Neural crest cell (in vitro differentiated cells): ENCODE measurements at places on chromosomes 1 and 21. TPM values are rescaled to one million over a fixed set of nuclear protein-coding genes. Genes with fewer than 3 reads are reported as not detected.

Gene FAM3B
- 0.23 TPM in 1 of 2 replicates, not detected in the other for total RNA-seq

- DNase-seq = no peak
Measured at GRCh38 chr1:17516303-17517214, 22.9 kb upstream of the ARHGEF10L start.

GRCh38 chr1:3312898-3313575 is 141.4 kb upstream of the ARHGEF16 start:
- peak; percentile 44 for DNase-seq

DNA sequence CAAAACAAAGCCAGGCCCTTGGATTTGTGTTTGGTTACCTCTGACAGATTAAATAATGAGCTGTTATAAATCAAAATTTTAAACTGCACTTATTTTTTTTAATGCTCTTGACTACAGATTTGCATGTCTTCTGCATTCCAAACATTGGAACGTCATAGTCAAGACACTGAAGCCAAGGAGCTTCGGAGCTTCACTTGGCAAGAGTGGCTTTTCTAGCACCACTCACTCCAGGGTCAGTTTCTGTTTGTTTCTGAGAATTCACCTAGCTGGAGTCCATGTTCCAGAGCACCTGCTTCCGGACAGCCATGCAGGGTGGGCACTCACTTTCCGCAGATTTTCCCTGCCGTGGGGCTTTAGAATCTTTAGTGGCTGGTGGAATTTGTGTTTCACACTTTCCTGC is 202.9 kb downstream of the ZP4 start:
- DNase-seq = no peak

GRCh38 chr1:234745844-234746797 is 136.1 kb upstream of the IRF2BP2 start:
- no peak for DNase-seq

GRCh38 chr1:91643431-91643830 is 142.8 kb downstream of the CDC7 start:
- DNase-seq = no peak

- DNase-seq = no peak
Measured at GRCh38 chr1:100912019-100912418, 16.1 kb downstream of the SLC30A7 start.

DNA sequence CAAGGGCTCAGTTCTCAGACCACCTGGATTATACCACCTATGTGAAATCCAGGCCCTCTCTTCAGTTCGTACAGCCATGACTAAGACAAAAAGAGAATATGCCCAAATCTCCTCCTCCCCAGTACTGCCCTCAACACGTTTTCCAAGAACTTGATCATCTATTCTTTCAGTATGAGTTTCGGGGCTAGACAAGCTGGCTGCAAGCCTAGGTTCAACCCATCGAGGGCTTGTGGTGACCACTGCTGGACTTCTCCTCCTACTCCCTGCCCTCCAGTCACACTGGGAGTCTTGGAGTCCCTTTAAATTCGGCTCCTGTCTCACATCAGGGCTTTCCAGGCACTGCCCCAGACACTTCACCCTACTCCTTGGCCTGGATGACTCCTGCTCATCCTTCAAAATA is 352.3 kb downstream of the KCNH1 start:
- DNase-seq = no peak

GRCh38 chr1:241715435-241715834 is 63.4 kb downstream of the WDR64 start:
- DNase-seq = no peak

DNA sequence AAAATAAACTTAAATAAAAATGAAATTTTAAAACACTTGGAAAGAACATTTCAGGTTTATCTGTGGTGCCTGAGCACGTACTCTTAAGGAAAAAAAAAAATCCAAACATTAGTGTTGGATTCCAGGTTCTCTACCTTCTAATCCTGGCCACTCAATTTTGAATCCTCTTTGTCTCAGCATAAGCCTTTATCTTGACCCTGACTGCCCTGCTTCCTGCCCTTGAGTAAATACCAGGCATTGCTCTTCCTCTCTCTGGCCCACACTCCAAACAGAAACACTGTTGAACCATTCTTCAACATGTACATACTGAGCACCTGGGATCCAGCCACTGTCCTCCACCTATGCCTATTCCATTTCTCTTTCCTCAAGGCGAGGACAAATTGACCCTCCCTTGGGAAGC is 11.4 kb upstream of the VANGL1 start:
- no peak for DNase-seq

Gene CKS1B
- total RNA-seq = 211 and 217 TPM in 2 replicates

DNA sequence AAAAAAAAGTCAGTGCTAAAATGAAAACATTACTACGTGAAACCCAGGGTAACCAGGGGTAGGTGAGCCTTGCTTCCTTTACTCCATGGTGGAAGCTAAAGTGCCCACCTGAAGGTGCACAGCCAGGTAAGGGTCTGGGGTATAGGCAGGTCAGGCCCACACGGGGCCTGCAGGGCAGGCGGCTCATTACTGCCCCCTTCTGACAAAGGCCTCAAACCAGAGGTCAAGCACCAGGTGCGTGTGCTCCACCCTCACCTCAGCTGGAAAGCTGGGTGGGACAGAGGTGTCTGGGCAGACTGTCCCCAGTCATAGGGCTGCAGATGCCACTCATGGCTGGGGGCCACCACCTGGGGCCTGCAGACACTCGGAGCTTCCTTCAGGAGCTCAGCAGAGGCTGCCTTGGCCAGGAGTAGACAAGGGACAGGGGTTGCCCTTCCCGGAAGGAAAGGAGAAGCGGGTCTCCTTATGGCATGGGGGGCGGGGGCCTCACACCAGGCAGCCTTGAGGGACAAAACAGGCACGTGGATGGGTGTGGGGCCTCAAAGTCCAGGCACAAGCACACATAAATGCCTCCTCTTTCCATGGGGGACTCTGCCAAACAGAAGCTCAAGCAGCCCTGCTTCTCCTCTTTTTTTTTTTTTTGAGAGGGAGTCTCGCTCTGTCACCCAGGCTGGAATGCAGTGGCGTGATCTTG is 36.2 kb downstream of the ACOT7 start:
- no peak for DNase-seq

- DNase-seq = no peak
Measured at GRCh38 chr1:9320520-9321479, 28.1 kb downstream of the SPSB1 start.

DNA sequence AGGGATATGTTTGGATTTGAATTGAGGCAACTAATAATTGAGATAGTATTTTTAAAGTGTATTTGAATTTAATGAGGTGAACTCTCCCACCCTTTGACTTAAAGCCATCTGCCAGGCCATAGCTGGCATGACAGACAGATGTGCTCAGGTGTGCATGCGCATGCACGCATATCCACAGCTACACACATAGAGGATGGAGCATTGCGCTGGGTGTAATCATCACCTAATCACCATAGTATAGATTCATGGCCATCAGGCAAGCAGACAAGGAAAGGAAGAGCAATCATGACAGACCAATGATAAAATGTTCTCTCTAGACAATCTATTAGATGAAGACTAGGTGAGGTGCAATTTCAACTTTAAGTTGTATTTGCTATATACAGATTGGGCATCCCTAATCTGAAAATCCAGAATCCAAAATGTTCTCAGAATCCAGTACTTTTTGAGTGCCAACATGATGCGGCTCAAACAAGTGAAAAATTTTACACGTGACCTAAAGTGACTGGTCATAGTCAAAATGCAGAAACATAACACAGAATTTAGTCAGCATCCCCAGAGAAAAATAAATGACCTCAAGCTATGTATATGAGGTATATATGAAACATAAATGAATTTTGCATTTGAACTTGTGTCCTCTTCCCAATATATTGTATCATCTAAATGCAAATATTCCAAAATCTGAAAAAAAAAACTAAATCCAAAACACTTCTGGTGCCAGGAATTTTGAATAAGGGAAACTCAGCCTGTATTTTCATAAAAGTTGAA is 70.1 kb downstream of the PTPRC start:
- no peak for DNase-seq

Gene IGSF9
- 23.9 and 24.5 TPM in 2 replicates for total RNA-seq

GRCh38 chr21:33914188-33914587 is 1.4 kb downstream of the ATP5PO start:
- DNase-seq = no peak

- no peak for DNase-seq
Measured at GRCh38 chr1:200556002-200556401, 64.5 kb downstream of the KIF14 start.

DNA sequence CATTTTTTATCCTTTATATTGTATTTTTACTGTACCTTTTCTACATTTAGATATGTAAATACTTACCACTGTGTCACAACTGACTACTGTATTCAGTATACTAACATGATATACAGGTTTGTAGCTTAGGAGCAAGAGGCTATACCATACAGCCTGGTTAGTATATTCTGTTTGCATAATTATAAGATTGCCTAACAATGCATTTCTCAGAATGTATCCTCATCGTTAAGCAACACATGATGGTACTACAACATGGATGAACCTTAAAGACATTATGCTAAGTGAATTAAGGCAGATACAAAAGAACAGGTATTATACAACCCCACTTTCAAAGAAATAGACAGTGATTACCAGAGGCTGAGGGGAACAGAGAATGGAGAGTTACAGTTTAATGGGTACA is 62.7 kb downstream of the RUSC1 start:
- DNase-seq = no peak

- DNase-seq = no peak
Measured at GRCh38 chr1:48761986-48762385, 14.7 kb downstream of the BEND5 start.

Gene OVAAL
- not detected in 2 replicates for total RNA-seq

DNA sequence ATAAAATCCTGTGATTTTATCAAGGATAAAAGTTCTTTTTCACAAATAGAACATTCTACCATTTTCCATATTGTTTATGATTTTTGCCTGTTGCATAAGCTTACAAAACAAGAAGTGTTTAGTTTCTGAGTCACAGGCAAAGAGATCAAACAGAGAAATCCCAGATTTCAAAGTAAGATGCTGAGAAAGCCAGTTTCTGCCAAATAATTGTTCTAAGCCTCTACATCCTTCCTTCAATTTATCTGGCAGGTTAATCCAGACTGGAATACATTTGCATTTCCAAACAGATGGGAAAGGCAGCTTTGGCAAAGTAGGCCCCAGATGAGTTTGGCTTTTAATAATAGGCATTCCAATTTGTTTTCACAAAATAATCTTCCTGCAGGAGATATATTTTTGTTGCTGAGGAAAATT is 2.5 kb downstream of the SLC1A7 start:
- DNase-seq = no peak

Gene RBM11
- total RNA-seq = 0.36 and 0.65 TPM in 2 replicates

Gene TCEA3
- 1.2 and 1.5 TPM in 2 replicates for total RNA-seq

- DNase-seq = no peak
Measured at GRCh38 chr21:34609933-34610549, 4.9 kb downstream of the RCAN1 start.

GRCh38 chr1:70376196-70376595 is 21.7 kb upstream of the ANKRD13C start:
- DNase-seq = no peak

DNA sequence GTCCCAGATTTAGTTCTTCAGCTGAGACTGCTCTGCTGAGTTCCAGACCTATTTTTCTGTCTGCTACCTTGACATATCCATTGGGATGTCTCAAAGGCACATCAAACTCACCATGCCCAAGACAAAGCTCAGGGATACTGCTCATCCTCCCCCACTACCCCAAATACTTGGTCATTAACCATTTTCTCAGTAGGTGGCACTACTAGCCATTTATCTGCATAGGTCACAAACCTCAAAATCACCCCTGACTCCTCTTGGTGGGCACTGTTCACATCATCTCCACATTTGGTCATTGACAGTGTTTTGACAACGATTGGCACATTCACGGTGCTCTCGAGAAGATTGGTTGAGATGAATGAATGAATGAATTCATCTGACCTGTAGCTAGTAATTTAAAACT is 32.1 kb downstream of the CACNA1S start:
- DNase-seq = no peak

- DNase-seq = no peak
Measured at GRCh38 chr1:228767636-228768354, 32.5 kb downstream of the RHOU start.

Gene MTARC1
- 28.3 and 28.5 TPM in 2 replicates for total RNA-seq

DNA sequence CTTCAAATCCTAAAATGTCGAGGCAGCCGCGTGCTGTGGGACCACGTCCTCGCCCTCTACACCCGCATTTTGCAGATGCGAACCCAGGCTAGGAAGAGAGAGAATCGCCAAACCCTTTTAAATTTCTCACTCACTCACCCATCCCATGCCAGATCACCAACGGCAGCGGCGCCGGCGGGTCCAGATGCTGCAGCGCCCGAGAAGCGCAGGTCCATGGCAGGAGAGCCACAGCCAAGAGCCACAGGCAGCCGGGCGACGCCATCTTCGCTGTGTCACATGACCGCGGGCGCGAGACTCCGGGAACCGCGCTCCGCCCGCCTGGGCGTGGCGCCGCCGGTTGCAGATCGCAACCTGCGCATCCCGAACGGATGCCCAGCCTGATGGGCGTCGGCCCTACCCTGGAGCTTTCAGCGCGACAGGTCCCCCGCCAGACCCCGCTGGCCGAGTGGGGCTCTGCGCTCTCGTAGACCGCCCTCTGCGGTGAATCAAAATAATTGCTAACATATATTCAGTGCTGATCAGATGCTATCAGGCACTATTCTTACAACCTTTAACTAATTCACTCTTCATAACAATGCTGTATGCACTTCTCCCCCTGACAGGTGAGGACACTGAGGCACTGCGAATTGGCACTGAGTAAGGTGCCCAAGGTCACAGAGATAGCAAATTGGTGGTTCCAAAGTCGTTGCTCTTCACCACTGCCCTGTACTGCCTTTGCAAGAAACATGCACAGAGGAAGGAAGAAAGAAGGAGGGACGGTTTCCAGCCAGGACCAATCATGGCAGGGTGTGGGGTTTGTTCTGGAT is at the start of gene PPT1:
Gene PPT1 (minus strand): TSS at position 276 of the 806 bp plus-strand sequence. CDS start 14 bp downstream, at position 262.
- peak; percentile 69 for DNase-seq

DNA sequence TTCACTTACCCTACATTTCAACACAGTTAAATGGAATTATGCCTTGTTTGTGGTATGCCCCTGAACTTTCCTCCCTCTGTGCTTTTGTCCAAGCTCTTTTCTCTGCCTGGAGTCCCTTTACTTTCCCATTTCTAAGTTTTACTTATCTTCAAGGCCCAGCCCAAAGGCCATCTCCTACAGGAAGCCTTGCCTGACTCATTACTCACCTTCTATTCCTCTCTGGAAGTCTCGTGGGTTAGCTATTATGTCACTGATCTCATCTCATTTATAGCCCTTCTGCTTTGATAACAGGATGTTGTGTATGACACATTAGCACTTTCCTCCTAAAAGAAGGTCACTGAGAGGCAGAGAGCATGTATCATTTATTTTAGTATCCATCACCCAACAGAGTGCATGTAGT is 78.8 kb upstream of the CD1D start:
- no peak for DNase-seq
